Liver (tissue), 10 donors: ENCODE measurements at places on chromosomes 4 and X.

DNA sequence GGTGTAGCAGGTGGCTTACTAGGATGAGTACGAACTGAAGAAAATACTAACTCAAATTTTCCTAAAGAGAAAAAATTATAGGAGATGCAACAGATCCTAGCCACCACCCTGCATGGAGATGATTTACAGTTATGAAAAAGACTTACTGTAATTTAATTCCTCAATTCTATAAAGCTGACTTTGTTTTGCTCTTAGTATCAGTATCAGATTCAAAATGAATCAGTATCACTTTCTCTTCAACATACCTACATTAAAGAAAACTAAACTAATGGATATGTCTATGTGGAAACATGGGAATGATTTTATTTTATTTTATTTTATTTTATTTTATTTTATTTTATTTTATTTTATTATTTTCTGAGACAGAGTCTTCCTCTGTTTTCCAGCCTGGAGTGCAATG is 525.8 kb downstream of the NLGN4X start:
- no peak for DNase-seq

DNA sequence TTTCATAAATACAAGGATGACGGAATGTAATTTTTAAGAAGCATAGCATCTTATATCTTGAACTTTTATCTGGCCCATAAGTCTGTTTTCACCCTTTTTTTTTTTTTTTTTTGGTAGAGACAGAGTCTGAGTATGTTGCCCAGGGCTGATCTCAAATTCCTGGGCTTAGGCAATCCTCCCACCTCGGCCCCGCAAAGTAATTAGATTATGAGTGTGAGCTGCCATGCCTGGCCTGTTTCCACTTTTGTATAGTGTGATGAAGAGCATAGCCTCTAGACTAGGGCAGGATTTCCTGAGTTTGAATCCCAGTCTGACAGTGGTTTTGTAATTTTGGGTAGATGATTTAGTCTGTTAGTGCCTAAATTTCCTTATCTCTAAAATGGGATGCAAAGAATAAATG is 11.0 kb downstream of the STIM2 start:
- no peak for DNase-seq

- no peak for DNase-seq
These were observed 420 bp downstream of the TSC22D3 start for GRCh38 chrX:107775000-107775733.

DNA sequence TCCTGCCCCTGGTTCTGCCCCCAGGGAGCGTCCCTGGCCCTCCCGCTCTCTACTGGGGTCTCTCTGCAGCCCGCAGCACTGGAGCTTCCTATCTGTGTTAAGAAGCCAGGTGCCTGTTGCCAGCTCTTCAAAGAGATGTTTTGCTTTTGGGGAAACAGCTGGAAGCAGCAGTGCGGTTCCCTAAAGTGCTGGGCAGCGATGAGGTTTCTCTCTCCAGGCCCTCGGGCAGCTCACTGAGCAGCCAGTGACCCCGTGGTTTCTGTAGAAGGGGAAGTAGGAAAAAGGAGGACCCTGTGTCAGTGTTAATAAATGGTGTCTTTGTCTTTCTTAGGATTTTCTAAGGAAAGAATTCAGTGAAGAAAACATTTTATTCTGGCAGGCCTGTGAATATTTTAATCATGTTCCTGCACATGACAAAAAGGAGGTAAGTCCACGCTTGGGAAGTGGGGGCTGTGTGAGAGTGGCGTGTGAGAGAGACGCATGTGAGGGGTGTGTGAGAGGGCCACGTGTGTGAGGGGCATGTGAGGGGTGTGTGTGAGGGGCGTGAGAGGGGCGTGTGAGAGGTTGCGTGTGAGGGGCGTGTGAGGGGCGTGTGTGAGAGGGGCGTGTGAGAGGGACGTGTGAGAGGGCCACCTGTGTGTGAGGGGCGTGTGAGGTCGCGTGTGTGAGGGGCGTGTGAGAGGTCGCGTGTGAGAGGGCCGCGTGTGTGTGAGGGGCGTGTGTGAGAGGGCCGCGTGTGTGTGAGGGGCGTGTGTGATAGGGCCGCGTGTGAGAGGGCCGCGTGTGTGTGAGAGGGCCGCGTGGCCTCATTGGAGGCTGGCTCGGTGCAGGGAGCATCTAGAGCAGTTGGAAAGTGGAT is 27.1 kb upstream of the HGFAC start:
- DNase-seq, result no peak

- DNase-seq, result no peak
These were observed 35.5 kb downstream of the TBC1D9 start for GRCh38 chr4:140720387-140721304.

- DNase-seq, result peak; percentile 43
These were observed 63.7 kb upstream of the CD99 start for GRCh38 chrX:2627272-2627867.

DNA sequence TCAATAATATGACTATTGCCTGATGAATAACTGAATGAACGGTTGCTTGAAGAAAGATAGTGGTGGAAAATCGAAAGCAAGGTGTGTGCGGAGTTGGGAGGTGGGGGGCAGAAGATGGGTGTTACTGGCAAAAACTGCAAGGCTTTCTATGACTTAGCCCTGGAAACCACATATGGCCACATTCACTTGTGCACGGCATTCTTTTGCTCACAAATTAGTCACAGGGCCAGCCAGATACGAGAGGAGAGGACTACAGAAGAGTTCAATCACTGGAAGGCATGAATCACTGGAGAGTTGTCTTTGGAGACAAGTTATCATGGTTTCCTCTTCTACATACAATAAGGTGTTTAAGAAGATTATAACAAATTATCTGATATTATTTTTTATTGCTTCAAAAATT is 626.5 kb upstream of the CPEB2 start:
- DNase-seq, result no peak

DNA sequence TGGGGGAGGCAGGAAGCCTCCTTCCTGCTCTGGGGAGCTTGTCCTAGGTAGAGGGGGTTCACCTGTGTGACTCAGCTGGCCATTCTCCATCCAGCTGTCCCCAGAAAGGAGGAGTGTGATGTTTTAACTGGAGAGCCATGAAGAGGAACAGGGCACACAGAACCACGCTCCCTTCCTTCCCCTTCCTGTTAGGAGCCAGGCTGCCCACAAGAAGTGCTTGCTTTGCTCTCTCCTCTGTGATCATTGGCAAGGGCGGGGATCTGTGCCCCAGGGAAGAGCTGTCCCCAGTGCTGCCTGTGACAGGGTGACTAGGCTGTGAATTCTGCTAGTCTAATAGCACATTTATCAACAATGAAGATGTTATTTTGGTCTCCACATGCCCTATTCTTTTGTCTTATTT is 169.6 kb upstream of the GATB start:
- DNase-seq, result no peak

DNA sequence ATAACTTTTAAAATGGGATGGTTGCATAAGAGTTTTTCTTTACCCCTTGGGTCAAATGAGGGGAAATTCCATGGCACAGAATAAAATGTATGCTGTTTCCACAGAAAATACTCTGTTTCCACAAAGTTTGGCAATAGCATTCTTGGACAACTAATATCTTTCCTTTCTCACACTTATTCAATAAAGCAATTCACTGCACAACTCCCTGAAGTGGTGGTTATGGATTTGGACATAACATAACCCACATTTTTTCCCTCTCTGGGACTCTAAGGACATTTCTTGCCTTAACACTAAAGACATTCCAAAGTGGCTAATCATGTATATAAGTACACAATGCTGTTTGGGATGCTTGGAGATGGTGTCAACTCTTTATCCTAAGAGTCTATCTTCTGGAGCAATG is 51.7 kb upstream of the GPM6B start:
- DNase-seq, result no peak

DNA sequence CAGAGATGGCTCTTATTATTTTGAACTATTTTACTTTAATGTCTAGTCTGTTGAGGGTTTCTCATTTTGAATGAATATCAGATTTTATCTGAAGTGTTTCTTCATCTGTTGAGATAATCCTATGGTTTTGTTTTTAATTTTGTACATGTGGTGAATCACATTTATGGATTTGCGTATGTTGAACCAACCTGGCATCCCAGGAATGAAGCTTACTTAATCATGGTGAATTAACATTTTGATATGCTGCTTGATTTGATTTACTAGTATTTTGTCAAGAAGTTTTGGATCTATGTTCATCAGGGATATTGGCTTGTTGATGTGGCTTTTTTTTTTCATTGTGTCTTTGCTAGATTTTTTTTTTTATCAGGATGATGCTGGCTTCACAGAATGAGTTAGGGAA is 2390.9 kb downstream of the PCDH7 start:
- no peak for DNase-seq

- no peak for DNase-seq
These were observed 118.8 kb downstream of the FAM13A start for GRCh38 chr4:88938138-88938537.

DNA sequence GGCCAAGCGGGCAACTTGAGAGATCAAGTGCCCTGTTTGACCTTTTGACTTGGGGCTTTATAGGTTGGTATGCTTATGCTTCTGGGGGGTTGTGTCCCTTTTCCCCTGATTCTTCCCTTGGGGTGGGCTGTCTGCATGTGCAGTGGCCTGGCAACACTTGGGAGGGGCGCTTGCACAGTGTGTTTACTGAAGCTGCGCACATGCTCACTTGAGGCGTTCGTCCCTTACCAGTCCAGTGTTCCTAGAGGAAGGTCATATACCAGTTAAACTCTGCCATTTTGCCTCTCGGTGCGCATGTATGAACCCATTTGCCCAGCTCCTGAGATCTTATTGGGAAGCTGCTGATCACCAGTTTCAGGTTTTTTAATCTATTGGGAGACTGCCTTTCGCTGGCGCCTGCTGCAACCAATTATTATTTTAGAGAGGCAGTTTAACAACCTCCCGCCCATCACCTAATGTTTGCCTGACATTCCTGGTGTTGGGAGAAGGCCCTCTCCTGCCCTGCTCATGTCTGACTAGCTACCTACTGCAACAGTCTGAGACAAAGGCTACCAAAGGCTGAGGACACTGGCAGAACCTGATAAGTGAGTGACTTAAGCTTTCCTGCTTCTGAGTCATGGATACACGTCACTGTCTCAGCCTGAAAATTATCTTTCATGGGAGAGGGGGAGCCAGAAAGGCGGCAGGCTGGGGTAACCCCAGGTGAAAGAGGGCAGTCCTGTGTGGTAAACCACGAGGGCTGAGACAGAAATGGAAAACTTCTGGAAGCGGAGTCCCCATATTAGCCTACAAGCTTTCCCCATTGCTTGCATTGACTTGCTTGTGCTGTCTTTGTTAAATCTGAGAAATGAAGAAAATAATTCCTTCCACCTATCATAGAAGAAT is 97.6 kb downstream of the CPE start:
- no peak for DNase-seq

DNA sequence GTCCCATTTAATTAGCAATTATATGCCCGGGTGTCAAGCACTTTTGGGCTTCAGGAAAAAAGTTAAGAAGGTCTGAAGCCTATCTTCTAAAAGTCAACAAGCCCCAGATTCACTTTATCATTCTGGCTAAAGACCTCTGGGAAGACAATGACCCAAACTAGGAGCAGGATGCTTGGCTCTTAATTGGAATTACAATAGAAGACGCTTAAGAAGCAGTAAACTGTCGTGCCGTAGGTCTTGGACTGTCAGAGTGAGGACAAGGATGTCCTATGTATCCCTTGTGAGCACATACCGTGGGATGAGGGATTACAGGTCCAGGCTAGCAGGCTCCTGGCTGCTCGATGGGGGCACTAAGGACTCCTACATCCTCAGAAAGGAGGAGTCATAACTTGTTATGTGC is 3.2 kb upstream of the ARHGAP36 start:
- DNase-seq, result no peak

GRCh38 chrX:46561824-46562657 is 11.5 kb upstream of the CHST7 start:
- DNase-seq, result no peak

- DNase-seq, result no peak
These were observed 1993.8 kb downstream of the ARAP2 start for GRCh38 chr4:34250562-34250961.

- DNase-seq, result no peak
These were observed 34.2 kb downstream of the TSC22D3 start for GRCh38 chrX:107741404-107741790.

- no peak for DNase-seq
These were observed 106.8 kb upstream of the RAI2 start for GRCh38 chrX:17967888-17968287.
